ENCODE measurements at places on chromosomes 12 and 14.

DNA sequence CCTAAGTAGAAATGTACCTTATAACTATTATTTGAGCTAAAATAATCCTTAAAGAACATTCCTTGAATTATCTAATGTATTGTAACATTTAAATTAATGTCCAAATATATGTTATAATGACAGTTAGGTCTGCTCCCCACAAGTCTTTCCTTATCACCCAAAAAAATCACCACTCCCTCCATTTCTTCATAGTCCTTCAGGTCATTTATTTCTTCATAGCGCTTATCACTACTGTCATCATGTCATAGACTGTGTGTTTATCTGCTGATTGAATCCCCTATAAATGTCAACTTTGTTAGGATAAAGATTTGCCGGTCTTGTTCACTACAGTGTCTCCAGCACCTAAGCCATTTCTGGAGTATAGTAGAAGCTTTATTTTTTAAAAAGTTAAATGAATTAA, 12.0 kb downstream of the LUM start:
- DNase-seq = no peak

GRCh38 chr12:111215881-111216280, 153.0 kb downstream of the PHETA1 start:
- DNase-seq = peak; percentile 20

DNA sequence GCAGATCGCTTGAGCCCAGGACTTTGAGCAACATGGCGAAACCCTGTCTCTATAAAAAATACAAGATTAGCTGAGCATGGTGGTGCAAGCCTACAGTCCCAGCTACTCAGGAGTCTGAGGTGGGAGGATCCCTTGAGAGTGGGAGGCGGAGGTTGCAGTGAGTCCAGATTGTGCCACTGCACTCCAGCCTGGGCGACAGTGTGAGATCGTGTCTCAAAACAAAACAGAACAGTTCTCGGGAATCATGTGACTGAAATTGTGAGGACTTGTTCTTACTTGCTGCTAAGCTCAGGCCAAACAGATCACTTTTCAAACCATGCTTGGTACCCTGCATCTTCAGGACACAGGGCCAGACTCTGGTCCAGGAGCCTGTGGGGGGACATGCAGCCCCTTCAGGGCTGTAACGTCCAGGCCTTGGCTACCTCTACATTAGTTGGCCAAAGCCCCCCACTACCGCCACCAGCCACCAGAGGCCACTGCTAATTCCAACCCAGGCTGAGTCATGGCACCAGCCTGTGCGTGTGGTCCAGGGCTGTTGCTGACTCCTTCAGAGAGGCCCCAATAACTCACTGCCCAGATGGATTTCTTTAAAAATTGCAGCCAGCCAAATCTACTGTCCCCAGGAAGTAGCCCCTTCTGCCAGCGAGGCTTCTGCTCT, 33.4 kb upstream of the SYNDIG1L start:
- no peak for DNase-seq

DNA sequence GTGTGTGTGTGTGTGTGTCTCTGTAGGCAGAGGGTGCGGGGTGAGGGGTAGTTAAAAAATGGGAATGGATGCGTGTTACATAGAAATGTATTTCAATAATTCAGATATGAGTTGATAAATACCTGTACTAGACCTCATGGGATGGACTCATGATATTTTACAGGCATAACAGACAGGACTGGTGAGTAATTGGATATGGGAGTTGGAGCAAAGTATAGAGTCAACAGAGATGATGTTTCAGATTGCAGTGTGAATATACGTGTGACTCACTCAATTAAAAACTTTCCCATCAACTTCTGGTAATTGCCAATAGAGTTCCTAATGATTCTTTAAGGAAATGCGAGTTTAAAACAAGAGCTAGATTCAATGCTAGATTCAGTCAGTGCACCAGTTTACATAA, 711.9 kb downstream of the C12orf50 start:
- DNase-seq = no peak

GRCh38 chr14:77245820-77246219, 25.2 kb downstream of the NGB start:
- DNase-seq = no peak

- no peak for DNase-seq
Measured at GRCh38 chr14:81638656-81639280, 105.1 kb upstream of the SEL1L start.

DNA sequence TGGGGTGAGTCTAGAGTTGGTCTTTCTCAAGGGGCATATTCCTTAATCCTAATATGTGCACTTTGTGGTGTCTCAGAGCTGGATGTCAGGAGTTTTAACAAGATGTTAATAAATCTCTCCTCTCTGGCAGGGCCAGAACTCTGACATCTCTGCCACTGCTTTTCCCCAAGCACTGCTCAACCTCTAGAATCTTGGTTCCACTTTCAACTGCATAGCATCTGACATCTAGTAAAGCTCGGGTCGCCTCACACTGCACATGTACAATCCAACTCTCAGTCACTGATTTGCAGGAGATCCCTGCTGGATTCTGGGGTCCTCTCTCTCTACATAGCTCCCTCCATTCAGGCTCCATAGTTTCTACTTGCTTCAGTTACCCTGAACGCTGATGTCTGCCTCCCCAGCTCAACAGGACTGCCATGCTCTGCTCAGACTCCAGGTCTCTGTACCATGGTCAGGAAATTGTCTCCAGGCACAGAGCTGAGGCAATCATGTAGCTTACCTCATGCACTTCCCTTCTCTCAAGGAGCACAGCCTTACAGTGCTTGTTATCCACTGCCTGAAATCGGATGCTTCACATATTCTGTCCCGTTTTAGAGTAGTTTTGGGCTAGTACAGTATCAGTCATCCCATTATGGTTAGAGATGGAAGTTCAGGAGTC, 1.6 kb downstream of the PTCSC3 start:
- no peak for DNase-seq

DNA sequence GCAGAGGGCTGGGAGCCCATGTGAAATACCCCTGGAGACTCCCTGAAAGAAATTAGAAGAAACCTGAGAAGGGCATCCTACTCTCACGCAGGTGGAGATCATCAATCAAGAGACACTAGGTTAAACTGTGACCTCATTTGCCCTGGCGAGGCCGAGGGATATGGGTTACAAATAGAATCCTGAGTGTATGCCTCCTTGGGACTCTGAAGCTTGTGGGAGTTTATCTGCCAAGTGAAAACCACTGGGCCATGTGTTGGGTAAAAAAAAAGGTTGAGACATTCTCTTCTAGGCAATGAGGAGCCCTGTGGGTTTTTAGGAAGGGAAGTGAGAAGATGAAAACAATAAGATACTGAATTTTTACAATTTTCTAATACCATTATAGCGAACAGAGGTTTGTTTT, 160.7 kb upstream of the ARID2 start:
- no peak for DNase-seq

GRCh38 chr14:91420686-91421085, 3.1 kb upstream of the CCDC88C start:
- no peak for DNase-seq

Data from NCI-H1105 (cell line).